Fibroblast of skin of left quadriceps (primary cell): ENCODE measurements at places on chromosomes 1 and 21.

DNA sequence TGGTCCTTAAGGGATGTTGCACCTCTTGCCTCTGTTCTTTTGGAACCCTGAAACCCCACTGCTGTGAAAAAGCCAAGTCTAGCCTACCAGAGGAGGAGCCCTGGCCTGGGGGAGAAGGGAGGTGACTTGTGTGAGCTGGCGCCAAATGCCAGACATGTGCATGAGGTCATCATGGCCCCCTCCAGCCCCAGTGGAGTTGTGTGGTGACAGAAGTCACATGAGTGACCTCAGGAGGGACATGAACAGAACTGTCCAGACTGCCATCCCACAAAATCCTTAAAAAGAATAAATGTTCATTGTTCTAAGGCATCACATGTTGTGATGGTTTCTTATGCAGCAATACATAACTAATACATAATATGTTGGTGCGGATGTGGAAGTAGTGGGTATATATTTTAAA is 10.8 kb downstream of the HHAT start:
- DNase-seq = no peak

DNA sequence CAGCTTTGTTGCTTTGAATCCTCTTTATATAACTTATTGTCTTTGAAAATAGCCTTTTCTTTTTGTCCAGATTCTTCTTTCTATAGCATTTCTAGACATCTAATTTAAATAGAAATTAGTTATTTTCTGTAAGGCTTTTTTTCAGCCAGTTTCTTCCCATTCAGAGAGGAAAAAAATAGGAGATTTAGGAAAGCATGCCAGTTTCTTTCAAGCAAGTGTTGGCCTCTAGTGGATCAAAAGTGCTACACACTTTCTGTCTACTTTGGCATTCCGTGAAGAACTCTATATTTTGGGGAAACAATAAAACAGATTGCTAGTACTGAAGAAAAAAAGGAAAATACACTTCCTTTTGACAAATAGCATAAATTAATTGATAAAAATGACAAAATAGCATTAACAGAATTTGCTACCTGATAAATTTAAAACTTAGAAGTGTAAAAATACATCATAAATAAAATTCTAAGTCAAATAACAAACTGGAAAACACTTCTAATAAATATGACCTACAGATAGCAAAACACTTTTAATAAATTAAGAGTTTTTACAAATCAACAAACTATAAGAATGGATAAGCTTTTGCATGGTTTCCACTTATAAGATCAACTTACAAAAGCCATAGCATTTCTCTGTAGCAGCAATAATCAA is 13.1 kb upstream of the EXO1 start:
- peak; percentile 26 for DNase-seq

- peak; percentile 18 for DNase-seq
Observed at GRCh38 chr1:82225421-82226185, 424.9 kb downstream of the ADGRL2 start.

- DNase-seq = no peak
Observed at GRCh38 chr1:207366022-207366421, 44.5 kb downstream of the CD55 start.

- no peak for DNase-seq
Observed at GRCh38 chr1:182268669-182269068, 122.9 kb downstream of the GLUL start.

DNA sequence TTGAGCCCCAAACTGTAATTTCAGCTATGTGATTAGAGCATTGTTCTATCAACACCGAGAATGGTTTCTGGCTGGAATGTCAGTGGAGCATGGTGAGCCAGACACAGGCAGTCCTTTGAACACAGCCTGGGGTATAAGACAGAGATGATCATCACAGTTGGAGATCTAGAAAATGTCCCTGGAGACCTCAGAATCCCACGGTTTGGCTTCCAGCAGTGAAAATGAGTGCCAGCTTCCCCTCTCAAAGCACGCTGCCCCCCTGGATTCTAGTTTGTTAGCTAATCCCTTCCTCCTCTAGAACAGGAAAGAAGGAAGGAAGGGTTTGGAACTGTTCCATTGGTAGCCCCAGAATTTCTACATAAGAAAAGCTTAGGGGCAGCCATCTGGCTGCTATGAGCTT is 59.9 kb upstream of the JAK1 start:
- no peak for DNase-seq

GRCh38 chr1:158186180-158186579 is 5.5 kb downstream of the CD1D start:
- no peak for DNase-seq

GRCh38 chr1:221839782-221840395 is 98.0 kb upstream of the DUSP10 start:
- DNase-seq = no peak

DNA sequence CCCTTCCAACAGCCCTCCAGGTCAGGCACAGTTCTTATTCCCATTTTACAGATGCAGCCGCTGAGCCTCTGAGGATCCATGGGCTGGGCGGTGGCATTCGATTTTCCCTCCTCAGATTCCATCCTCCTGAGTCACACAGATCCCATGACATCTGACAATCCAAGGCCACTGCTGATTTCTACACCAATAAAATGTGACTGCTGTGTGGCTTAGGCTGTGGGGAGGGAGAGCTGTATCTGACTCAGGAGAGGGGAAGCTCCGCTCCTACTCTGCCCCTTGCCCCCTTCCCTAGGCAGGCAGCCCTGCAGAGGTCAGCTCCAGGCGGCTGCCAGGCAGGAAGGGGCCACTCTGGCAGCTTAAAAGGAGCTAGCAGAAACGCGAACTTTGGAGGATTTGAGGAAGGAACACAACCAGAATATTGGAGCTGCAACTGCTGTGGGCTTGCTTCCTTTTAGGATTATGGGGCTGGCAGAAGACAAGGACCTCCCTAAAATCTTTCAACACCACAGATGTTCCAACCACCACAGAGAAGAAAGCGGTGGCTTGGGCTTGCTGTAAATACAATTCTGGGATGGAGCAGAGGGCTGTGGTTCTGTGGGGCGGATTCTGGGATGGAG is 50.0 kb downstream of the MRPL37 start:
- DNase-seq = peak; percentile 71

DNA sequence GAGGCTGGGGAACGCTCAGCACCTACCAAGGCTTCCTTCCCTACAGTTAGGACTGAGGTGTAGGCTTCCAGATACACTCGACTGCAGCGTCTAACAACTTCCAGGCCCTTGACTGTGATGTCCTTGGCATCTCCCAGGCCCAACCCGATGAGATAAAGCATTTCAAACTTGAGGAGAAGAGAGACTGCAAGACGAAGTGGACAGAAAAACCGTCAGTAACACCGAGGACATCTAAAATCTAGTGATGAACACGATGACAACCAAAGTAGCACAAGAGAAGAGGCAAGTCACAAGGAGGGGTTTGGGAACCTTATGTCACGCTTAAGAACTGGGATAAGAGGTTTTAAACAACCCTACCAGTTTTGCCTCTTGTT is 314 bp downstream of the DPH5 start:
- DNase-seq = no peak

DNA sequence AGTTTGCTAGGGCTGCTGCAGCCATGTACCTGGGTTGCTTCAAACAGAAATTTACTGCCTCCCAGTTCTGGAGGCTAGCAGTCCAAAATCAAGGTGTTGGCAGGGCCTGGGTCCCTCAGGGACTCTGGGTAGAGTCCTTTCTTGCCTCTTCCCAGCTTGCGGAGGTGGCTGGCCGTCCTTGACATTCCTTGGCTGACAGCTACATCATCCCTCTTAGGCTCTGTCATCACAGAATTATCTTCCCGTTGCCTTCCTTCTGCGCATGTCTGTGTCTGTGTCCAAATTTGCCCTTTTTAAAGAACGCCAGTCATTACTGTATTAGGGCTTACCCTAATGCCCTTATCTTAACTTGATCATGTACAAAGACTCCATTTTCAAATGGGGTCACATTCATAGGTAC is 37.6 kb upstream of the PGBD5 start:
- DNase-seq = no peak

DNA sequence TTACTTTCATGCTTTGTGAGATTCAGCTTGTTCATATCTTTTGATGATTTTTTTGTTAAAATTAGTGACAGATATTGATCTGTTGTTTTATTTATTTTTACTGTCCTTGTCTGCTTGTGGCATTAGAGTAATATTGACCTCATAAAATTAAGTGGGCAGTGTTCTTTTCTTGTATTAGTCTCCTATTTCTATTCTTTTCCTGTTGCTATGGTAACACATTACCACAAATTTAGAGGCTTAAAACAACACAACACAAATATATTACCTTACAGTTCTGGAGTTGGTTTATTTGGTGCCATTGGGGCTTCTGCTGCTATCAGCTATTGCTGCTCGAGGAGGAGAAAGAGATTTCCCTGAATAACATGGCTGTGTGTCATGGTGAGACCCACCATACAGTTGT is 135.7 kb downstream of the C1orf94 start:
- DNase-seq = no peak

- no peak for DNase-seq
Observed at GRCh38 chr1:156750191-156750672, 1.2 kb downstream of the HDGF start.

- no peak for DNase-seq
Observed at GRCh38 chr1:228956864-228957263, 221.6 kb downstream of the RHOU start.

GRCh38 chr1:164565357-164565756 is 6.4 kb downstream of the PBX1 start:
- DNase-seq = no peak

DNA sequence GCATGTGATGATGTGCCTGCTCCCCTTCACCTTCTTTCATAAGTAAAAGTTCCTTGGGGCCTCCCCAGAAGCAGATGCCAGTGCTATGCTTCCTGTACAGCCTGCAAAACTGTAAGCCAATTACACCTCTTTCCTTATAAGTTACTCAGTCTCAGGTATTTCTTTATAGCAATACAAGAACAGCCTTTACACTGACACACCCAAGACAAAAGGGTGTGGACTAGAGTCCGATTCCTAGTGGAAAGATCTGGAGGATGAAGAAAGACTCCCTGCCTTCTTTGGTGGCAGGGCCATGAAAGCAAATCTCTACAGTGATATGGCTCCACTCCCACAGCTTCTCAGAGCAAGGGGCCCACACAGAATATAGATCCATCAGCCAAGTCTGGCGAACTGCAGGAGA is 209.7 kb upstream of the ST6GALNAC5 start:
- no peak for DNase-seq

DNA sequence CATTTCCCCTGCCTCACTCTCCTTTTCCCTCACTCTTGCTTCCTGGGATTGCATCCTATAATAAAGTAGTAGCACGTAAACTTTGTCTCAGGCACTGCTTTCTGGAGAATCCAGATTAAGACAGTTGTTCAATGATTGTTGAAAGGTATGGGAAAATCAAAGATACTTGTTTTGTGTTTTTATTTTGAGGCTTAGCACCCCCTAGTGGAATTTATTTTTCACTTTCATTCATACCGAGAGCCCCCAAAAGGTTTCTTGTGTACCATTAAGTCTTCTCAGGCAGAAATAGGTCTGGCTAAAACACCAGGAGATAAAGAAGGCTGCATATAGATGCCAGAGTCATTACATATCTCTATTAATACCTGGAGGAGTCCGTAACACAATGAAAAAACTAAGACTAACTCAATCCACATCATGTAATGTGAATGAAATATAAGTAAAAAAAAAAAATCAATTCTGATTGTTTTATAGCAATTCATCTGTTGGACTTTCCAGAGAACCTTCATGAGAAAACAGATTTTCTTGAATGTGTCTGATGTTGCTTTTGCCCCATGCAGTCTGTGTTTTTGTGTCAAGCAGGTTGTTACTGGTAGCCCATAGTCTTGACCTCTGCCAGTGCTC is 103.5 kb downstream of the RPE65 start:
- DNase-seq = no peak

DNA sequence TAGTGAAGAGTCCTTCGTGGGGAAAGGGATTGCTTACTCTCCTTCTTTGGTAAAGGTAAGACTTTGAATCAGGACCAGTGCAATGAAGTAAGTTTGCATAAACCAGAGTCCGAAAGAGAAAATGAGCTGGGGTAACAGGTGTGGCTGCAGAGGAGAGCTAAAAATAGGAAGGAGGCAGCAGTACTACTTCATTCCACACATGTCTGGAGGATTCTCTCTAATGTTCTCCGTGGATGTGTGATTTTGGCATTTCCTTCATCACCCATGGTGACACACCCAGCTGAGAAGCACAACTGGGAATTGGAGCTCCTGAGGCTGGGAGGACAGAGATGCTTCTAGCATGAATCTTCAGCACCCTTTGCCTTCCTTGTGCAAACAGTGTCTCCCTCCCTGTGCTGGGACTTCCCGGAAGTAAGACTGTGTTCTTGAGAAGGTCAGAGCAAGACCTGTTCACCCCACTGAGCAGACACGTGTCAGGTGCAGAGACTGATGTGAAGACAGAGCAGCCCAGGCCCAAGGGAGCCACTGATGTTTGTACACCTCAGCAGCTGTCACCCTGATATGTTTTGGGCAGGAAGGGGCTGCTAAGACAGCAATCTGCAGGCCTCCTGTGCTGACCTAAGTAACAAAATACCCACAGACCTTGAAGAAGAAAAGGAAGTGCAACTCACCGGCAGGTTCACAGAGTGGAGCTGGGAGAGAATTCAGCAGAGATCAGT is 13.3 kb downstream of the FCRL1 start:
- no peak for DNase-seq

DNA sequence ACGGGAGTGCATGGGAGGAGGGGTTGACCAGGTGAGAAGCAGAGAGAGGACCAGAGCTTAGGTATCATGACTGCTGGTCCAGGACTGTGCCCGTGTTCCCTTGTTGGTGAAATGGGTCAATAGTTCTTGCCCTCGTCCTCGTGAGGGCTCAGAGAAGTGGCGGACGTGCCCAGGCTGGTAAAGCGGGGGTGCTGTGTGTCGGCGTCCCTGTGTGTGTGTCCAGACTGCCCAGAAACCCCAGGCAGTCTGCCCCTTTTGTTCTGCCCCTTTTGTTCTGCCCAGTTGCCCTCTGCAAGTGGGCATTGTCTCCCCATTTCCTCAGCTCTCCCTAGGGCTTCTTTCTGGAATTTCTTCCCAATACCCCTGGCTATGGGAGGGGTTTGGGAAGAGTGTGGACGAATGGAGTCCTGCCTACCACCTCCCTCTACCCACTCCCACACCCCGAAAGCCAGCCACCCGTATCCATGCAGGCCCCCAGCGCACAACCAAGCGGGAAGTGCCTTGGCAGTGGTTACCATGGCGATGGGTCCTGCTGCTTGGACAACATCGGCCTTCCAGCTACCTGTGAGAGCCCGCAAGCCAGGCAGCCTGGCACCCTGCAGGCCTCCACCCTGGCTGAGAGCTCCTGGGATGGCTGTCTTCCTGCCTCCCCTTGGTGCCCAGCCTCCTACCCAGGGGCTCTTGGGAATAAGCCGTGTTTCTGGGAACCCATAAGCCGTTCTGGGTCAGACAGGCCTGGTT is 34.7 kb downstream of the ACOT11 start:
- DNase-seq = no peak

GRCh38 chr1:159088050-159088449 is 11.5 kb upstream of the AIM2 start:
- peak; percentile 65 for DNase-seq

GRCh38 chr21:45140346-45140940 is 66.1 kb downstream of the ADARB1 start:
- peak; percentile 83 for DNase-seq

DNA sequence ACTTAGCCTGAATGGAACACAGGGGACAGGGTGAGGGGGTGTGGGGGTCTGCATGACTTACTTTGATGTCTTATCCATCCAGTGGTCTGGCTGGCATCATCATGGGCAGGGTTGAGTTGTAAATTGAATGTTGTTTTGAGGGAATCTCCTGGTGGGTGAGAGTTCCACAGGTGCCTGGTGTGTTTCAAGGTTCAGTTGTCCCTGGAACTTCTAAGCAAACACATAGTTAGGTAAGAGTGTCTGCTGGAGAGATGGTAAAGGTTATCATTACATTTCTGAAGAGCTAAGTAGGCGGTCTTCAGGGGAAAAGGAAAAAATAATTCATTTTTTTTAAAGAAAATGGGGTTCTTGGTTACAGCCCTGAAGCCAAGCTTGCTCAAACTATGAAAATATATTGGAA is 46.0 kb upstream of the SIPA1L2 start:
- DNase-seq = no peak

GRCh38 chr21:21547368-21547953 is 549.3 kb downstream of the NCAM2 start:
- DNase-seq = no peak
